ENCODE measurements at places on chromosomes 5 and 9.

- DNase-seq = no peak
These were observed 14.6 kb upstream of the ARSI start for GRCh38 chr5:150317048-150318003.

DNA sequence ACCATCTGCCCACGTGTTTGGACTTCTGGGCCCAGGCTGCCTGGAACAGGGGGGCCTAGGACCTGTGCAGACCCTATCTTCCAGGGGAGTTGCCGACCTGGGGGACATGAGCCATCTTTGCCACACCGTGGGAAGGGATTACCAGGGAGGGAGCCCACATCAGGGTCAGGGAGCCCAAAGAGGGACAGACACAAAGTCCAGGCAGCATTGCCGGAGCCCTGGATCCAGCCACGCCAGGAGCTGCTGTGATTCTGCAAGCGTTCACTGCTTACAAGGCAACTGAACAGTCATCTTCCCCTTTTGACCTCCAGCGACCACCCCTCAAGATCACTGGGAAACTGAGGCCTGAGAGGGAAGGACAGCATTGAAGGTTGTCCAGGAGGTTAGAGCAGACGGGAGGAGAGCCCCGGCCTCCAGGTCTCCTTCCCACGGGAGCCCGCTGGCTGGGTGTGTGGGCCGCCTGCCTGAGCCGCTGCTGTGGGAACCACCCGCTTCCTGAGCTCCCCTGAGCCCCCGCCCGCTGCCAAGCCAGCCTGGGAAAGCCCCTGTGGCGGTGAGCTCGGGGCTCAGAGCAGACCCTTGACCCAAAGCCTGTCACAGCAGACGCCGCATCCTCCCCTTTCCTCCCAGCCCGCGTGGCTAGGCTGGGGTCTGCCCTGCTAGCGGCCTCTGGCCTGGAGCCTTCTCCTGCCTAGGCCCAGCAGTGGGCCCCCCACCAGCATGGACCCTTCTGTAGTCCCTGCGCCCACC is 17.1 kb upstream of the NOTCH1 start:
- no peak for DNase-seq

DNA sequence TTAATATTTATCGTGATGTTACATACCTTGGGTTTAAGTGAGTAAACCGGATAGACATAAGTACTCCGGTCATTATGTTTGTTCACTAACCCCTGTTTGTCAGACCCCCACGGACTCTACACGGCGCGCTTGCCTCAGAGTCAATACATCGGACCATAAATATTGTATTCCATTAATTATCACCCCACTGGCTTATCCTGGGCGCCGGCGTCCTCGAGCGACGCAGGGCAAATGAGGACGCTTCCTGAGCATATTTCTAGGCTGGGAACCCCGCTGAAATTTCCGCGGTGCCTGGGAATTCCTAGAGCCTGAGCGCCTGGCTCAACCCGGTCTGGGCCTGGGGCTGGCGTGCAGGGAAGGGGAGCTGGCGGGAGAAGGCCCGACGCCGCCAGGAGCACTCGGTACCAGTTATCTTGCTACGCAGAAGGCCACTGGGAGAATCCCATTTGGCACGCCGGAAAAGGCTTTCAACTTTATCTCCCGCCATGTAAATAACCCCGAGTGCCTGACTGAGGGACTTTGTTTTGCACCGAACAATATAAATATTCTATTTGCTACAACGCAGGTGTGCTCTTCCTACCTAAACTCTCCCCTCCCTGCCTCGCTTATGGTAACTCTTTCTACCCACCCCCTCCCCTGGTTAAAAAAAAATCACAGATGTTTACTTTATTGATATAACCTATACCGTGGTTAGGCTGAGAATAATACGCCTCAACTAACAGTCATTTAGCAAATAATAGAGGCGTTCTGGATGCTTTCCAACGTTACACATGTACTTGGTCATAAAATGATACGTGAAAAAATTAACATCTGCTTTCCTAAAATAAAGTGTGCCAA is 19.4 kb downstream of the NR2F1 start:
- DNase-seq = no peak

DNA sequence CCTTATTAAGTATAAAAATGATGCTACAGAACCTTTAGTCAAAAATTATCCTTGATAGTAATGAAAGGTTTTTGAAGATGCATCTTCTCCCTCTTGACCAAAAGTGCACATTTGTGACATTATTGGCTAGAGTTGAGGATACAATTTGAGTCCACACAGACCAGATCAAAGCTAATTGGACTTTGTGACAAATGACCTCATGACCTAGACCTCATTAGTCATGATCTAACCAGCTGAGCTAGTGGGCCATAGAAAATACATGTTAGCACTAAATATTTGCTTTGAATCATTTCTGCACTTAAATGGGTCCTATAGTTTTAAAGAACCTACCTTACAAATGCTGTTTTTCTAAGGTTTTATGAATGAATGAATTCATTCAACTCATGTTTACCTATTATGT is 182.1 kb downstream of the RFX3 start:
- DNase-seq = no peak

GRCh38 chr5:107470295-107470582 is 200.5 kb downstream of the EFNA5 start:
- no peak for DNase-seq

DNA sequence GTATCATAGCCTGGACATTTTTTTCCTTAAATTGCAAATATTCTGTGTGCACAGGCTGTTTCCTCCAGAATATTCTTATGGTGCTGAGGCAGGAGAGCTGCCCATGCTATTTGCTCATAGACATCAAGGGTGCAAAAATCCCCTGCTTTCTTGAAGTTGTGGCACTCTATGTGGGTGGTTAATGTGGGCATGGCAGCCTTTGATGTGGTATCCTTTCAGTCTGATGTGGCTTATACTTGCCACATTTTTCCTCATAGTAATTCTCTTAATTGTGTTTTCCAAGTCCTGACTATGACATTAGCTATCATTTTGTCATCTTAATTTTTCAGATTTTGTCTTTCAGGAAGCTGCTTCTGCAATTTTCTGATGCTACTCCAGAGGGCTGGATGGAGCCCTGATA is 353.3 kb downstream of the YTHDC2 start:
- DNase-seq = no peak

- no peak for DNase-seq
These were observed 121.4 kb downstream of the GNAQ start for GRCh38 chr9:77910194-77910621.

- DNase-seq = no peak
These were observed 91.1 kb upstream of the DAB2 start for GRCh38 chr5:39515881-39516280.

- DNase-seq = no peak
These were observed at the start of gene HMMR for GRCh38 chr5:163460562-163461171. HMMR (plus strand) TSS chr5:163460632; CDS start chr5:163460693, 61 bp downstream.

DNA sequence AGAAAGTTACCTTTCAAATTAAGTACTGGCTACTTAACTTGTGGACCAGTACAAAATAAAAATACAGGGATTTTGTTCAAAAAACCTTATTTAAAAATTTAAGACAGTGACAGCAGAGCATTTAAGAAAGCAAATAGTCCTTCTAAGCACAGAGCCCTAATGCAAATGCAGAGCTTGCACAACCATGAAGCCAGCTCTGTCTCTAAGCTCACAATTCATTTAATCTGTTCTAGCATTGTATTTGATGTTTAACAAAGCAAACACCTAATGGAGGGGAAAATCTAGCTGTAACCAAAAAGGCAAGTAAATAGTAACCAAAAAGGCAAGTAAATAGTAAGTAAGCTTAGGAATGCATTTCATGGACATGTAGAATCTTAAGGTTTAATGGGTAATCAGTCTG is 138.7 kb upstream of the GHR start:
- DNase-seq = no peak

DNA sequence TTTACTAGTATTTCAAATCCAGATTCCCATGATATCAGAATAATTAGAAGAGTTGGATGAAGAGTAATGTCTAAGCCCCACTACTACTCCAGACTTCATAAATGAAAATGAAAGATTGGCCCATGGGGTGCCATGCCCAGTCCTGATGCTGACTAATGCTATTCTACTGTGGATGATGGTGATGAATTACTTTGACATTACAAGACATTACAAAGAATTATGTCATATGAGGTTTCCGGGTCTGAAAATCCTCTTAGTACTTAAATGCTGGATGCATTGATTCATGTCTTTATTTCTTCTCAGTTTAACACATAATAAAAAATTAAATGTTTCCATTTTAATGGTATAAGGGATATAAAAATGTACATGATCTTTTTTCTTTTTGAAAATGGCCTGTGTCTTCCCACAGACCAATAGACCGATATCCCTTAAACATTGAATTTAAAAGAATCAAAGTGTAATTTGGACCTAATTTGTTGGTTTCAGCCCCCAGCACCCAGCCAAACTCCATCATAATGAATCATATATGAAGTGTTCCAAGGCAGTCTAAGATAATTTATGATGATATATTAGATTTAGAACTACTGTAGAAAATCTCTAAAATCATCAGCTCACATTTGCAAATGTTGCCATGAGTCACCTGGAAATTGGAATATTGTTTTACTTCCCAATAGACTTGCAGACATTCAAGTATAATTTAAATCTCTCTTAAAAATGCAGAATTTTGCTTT is 223.6 kb upstream of the SGCD start:
- no peak for DNase-seq

GRCh38 chr9:96603305-96604003 is 16.2 kb downstream of the CDC14B start:
- no peak for DNase-seq

DNA sequence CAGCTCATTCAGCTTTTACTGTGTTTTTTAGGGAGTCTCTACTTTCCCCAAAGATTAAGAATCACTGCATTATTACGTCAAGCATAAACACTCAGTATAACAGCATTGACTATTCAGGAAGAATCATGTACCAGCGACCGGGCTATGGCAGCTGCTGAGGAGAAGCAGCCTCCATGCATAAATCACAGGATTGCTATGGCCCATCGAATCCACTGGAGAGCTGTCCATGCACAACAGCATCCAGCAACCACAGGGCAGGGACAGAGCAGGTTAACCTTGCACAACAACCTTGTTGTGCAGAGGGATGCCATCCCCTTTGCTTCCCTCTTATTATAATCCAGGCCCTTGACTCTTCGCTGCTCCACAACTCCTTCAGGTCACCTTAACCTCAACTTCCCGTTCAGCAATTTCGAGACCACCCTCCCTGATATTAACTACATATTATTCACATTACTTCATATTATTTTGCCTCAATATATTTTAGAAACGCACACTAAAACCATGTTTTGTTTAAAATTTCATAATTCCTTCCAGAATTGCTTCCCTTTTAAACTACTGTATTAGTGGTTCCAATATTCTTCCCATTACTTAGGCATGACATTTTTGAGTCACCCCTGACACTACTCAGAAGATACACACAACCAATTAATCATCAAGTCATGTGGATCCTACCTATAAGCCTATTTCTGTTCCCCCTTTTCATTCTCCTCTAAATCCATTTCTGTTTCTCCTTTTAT is 991 bp downstream of the IARS1 start:
- peak; percentile 33 for DNase-seq

DNA sequence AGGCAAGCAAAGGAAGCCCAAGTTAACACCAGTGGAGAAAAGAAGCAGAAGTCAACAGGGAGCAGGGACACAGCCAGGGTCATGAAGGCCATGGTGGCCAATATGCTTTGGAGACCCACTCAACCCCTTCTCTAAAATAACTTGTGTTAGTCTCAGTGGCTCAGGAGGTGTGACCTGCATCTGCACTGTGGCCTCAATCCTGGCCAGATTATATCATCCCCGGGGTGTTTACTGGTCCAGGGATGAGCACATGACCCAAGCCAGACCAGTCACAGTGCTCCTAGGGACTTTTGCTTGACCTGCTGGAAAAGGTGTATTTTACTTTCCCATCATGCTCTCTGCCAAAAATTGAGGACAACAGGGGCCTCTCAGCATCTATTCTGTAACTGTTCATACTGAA is 105.2 kb downstream of the DPYSL3 start:
- DNase-seq = no peak

DNA sequence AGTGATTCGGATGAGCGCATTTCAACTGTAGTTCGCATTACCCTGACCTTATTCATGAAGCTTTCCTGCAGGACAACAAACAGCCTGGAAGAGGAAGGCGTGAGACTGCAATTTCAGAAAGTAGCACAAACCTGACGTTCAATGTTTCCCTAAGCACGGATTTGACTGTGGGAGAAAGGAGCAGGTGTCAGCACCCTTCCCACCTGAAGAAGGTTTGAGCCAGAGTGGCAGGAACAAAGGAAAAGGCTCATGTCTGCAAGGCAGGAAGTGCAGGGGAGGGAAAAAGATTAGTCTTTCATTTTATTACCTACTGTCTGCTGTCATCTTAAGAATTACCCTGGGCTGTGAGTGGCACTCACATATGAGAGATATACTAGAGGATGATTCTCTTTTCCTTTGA is 114.0 kb downstream of the MED10 start:
- DNase-seq = no peak

GRCh38 chr9:127808347-127809001 is 5.8 kb downstream of the FPGS start:
- DNase-seq = no peak

DNA sequence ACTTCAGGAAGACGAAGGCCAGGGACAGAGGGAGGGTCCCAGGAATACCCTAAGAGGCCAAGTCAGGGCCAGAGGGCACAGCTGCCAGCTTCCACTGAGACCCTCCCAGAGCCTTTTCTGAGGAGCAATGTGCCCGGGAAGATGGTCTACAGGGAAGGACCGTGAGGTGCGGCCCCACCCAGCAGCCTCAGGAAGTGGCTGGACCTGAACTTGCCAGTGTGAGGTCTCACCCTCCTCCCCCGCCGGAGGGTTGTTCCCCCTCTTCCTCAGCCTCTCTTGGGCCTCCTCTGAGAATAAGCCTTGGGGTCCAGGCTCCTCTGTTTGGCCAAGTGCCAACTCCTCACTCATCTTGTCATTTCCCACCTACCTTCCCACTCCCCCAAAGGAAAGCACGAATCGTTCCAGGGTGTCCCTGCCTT is 13.4 kb upstream of the SLC25A51 start:
- DNase-seq = no peak

DNA sequence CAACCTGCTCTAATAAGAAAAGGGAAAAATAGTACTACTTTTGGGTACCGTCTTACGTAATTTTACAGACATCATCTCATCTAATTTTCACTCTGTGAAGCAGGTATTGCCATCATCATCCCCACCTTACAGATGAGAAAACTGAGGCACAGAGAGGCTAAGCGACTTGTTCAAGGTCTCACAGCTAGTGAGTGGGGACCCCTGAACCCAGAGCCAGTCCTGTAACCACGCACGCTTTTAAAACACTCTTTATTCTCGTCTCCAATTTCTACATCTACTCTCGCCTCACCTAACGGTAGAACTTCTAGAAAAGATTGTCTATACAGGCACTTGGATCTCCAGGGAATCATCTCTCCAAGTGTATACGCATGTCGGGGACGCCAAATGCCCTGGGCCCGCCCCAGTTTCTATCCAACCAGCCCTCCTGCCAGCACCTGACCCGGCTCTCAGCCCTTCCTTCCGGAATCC is 1.5 kb upstream of the TRAF1 start:
- DNase-seq = no peak

GRCh38 chr9:114434878-114435311 is 47.1 kb upstream of the AKNA start:
- no peak for DNase-seq
